BJ (cell line): ENCODE measurements at places on chromosomes 3 and 15. TPM values are rescaled to one million over a fixed set of nuclear protein-coding genes. Genes with fewer than 3 reads are reported as not detected.
A peak's percentile ranks its signal among the peaks of the same experiment; 100 is the strongest.

- no peak for DNase-seq
Measured at GRCh38 chr3:169618894-169619792, 44.4 kb downstream of the MECOM start.

The MAP2K5 gene
- polyA plus RNA-seq: 4.5 and 5.6 TPM in 2 replicates

The KBTBD12 gene
- polyA plus RNA-seq: not detected in 2 replicates

- DNase-seq: no peak
Measured at GRCh38 chr3:18891641-18892040, 256.7 kb upstream of the KCNH8 start.

GRCh38 chr15:23695282-23695681 is 8.2 kb upstream of the NDN start:
- no peak for DNase-seq

- DNase-seq: no peak
Measured at GRCh38 chr3:187966636-187967406, 187.1 kb upstream of the LPP start.

The SPTBN5 gene
- polyA plus RNA-seq: 0.04 and 0.05 TPM in 2 replicates

The RETNLB gene
- polyA plus RNA-seq: not detected in 2 replicates

The SKOR1 gene
- polyA plus RNA-seq: 0.02 TPM in 1 of 2 replicates, not detected in the other

The KLHL40 gene
- not detected in 2 replicates for polyA plus RNA-seq

GRCh38 chr15:49435174-49435573 is 12.1 kb downstream of the FGF7 start:
- no peak for DNase-seq

The CP gene
- 0.07 TPM in 1 of 2 replicates, not detected in the other for polyA plus RNA-seq

GRCh38 chr3:62134061-62134496 is 239.3 kb downstream of the FEZF2 start:
- no peak for DNase-seq

DNA sequence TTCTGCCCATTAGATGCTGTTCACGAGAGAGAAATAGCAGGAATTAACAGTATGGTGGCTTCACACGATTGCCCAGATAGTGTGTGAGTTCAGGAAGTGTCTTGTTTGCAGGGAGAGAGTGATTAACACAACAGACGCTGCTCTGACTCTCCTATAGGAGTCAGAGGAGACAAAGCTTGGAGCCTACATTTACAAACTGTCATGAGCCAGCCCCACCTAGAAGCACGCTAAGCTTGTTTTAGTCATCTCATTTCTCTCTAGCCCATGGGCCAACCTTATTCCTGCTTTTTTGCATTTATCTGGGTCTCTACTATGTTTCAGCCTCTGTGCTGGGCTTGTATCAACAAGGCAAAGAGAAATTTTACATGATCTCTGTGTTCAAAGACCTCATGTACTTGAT is 128.3 kb upstream of the BFSP2 start:
- DNase-seq: no peak

- DNase-seq: no peak
Measured at GRCh38 chr3:156360963-156361362, 194.0 kb downstream of the SSR3 start.

- no peak for DNase-seq
Measured at GRCh38 chr3:106168962-106169750, 300.3 kb upstream of the CBLB start.

The STRA6 gene
- 8.9 and 10.9 TPM in 2 replicates for polyA plus RNA-seq

- DNase-seq: no peak
Measured at GRCh38 chr15:83549623-83550022, 102.5 kb downstream of the SH3GL3 start.

DNA sequence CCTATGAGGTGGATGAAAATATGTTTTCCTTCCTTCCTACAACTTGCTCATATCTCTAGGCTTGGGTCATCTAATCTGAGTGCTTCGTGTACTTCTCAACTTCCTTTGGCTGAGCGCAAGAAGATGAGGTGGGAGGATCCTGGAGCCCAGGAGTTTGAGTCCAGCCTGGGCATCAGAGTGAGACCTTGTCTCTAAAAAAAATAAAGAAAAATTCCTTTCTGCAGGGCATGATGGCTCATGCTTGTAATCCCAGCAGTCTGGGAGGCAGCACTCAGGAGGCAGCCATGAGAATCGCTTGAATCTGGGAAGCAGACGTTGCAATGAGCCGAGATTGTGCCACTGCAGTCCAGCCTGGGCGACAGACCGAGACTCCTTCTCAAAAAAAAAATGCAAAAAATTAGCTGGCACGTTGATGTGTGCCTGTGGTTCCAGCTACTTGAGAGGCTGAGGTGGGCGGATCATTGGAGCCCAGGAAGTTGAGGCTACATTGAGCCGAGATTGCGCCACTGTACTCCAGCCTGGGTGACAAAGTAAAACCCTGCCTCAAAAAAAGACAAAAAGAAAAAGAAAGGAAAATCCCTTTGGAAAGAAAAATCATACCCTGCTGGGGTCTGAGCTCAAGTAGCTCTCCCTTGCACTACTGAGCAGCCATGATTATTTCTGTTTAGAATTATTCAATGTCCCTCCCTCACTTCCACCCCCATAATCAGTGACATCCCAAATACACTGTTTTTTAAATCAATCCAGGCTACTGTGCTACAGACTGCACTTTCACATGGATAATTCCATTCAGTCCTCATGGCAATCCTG is 28.0 kb upstream of the RAB11A start:
- DNase-seq: no peak

GRCh38 chr3:162678941-162679340 is 1182.3 kb downstream of the OTOL1 start:
- DNase-seq: no peak

- no peak for DNase-seq
Measured at GRCh38 chr3:7100136-7100535, 239.2 kb downstream of the GRM7 start.

DNA sequence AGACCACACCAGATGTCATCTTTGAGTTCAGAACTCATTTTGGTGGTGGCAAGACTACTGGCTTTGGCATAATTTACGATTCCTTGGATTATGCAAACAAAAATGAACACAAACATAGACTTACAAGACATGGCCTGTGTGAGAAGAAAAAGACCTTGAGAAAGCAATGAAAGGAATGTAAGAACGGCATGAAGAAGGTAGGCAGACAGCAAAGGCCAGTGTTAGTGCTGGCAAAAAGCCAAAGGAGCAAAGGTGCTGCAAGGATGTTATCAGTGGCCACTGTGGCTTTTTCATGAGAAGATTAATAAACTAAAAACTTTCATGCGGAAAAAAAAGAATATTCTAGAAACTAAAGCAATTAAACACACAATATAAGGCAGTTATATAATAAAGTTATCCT is 21.9 kb downstream of the AAGAB start:
- no peak for DNase-seq

GRCh38 chr3:119310071-119310470 is 15.9 kb downstream of the ARHGAP31 start:
- DNase-seq: peak; percentile 88

The ZPLD1 gene
- polyA plus RNA-seq: 0.05 TPM in 1 of 2 replicates, not detected in the other

The FETUB gene
- not detected in 2 replicates for polyA plus RNA-seq

- no peak for DNase-seq
Measured at GRCh38 chr3:184932777-184933176, 120.8 kb downstream of the VPS8 start.

DNA sequence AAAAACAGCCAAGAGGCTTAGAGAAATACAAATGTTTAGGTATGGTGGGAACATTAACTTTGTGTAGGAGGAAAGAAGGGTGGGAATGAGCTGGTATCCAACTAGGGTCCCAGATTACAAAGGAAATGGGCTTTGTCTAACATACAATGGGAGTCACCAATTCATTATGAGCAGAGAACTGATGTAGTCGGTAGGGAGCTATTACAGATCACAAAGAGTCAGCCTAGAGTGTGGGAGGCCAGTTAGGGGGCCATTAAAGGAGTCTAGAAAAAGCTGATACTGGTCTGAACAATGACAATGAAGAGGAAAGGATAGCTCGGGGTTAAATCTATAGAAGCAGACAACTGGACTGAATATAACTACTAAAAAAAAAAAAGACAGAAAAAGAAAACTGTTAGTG is 15.5 kb downstream of the ANO10 start:
- no peak for DNase-seq

- DNase-seq: no peak
Measured at GRCh38 chr3:31748281-31748932, 215.7 kb downstream of the STT3B start.
